ENCODE measurements at places on chromosomes 6 and 20.

GRCh38 chr20:21234324-21234723 lies 68.8 kb upstream of the XRN2 start:
- DNase-seq, result no peak

- no peak for DNase-seq
Observed at GRCh38 chr20:34015401-34016335, 22.0 kb downstream of the RALY start.

- no peak for DNase-seq
Observed at GRCh38 chr6:14235653-14236356, 118.2 kb downstream of the CD83 start.

- DNase-seq, result no peak
Observed at GRCh38 chr6:16236631-16237199, 1.7 kb upstream of the GMPR start.

DNA sequence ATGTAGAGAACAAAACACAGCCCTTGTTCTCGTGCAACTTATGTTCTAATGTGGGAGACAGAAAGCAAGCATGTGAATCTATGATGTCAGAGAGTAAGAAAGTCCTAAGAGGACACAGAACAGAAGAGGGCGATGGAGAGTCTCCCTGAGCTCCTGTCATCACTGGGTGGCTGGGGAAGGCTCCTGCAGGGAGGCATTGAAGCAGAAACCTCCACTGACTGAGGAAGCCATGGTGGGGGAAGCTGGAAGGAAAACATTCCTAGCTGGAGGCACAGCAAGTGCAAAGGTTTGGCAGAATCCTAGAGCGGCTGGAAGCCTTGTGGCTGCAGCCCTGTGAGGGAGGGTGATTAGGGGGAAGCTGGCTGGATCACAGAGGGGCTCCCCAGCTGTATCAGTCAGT lies 248.0 kb downstream of the CDH26 start:
- DNase-seq, result peak; percentile 18

DNA sequence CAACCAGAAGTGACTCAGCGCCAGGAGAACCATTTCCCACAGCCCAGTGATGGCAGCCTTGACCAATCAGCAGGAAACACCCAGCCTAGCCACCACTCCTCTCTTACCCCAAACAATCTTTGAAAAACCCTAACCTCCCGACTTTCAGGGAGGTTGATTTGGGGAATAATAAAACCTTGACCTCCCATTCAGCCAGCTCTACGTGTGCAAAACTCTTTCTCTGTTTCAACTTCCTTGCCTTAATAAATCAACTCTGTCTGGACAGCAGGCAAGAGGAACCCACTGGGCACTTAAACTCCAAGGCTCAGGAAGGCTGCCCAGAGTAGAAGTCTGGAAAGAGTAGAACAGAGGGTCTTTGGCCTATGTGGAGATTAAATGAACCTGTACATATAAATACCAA lies 35.0 kb downstream of the SERPINB1 start:
- DNase-seq, result no peak

GRCh38 chr20:16607364-16608276 lies 34.4 kb upstream of the KIF16B start:
- no peak for DNase-seq

GRCh38 chr20:25000268-25000801 lies 7.8 kb upstream of the APMAP start:
- DNase-seq, result peak; percentile 35

GRCh38 chr20:62117658-62118057 lies 4.6 kb upstream of the LSM14B start:
- DNase-seq, result no peak

GRCh38 chr6:156933201-156934068 lies 156.3 kb downstream of the ARID1B start:
- no peak for DNase-seq

DNA sequence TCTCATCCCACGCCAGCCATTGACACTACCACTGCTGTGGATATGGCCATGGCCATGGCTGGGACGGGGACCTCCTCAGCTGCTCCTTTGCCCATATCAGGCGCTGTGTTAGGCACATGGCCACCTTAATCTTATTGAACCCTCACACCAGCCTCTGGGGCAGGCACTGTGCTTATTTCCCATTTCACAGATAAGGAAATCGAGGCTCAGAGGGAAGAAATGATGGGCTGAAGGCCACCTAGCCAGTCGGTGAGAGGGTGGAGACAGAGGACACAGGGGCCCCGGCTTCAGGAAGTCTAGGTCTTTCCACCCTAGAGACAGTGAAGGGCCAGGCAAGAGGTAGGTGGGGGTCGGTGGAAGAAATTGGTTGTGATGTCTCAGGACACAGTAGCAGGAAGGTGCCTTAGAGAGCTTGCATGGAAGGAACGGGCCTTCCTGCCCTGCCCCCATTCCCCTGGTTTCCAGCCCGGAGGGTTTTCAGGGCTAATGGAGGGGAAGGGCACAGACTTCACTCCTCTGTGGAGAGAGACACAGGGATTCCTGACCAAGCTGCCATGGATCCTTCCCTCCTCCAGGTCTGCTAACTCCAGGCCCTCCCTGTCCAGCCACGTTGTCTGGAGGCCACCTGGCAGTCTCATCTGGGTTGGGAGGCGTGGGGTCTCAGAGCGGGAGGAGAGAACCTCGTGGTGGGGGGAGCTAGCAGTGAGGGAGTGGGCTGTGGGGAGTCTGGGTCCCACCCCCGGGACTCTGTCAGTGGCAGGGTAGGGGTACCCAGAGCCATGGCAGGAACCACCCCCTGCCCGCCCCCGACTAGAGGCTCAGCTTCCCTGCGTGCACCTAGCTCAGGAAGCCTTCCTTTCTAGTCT lies 120.4 kb downstream of the VEGFA start:
- DNase-seq, result no peak

- DNase-seq, result no peak
Observed at GRCh38 chr6:143807103-143807772, 35.9 kb upstream of the LTV1 start.

GRCh38 chr6:108260126-108260808 lies 573 bp downstream of the SNX3 start:
- peak; percentile 27 for DNase-seq

DNA sequence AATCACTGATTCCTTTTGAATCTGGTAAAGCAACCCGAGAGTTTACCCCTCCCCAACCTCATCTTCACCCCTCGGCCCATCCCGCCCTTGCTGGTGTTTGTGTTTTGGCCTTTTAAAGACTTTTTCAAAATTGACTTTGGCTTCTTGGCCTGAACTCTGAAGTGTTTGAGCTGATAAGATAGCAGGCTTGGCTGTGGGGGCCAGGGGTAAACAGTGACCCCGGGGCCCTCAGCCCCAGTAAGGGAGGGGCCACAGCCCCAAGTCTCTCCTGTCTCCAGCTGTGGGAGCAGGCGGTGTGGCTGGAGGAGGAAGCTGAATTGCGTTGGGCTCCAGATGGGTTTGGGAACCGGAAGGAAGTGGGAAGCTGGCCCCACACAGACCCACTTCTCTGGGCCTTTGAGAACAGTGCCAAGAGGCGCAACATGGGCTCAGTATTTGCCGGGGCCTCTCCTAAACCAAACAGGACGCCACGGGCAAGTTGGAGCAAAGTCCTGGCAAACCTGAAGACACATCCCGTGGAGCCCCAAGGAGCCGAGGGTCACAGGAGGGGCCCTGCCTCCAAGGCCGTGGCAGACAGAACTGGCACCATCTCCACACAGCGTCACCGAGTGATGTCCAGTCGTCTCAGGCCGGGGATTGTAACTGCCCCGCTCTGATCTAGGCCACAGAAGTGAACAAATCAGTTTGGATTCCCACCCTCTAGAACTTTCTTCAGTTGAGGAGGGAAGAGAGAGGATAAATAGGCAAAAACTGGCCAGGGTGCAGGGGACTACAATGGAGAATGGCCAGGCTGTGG lies 54.3 kb upstream of the PTPN1 start:
- DNase-seq, result no peak

GRCh38 chr6:104987218-104987617 lies 30.3 kb downstream of the LIN28B start:
- DNase-seq, result no peak

DNA sequence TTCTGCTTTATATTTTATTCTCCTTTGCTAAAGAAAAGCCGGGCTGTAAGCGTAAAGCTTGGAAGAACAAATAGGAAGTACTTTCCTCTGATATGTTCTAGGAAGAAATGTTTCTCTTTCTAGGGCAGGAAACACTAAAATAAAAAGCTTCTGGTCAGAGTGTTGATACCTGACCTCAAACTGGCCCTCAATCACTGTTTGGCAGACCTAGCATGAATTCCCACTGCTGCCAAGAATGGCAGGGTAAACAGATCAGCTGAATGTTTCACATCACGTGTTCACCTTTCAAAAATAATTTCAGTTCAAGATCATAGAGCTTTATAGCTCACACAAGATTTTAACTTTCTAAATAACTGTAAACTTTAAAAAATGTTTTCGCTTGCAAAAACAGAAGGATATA lies 2.9 kb downstream of the MPC1 start:
- no peak for DNase-seq

DNA sequence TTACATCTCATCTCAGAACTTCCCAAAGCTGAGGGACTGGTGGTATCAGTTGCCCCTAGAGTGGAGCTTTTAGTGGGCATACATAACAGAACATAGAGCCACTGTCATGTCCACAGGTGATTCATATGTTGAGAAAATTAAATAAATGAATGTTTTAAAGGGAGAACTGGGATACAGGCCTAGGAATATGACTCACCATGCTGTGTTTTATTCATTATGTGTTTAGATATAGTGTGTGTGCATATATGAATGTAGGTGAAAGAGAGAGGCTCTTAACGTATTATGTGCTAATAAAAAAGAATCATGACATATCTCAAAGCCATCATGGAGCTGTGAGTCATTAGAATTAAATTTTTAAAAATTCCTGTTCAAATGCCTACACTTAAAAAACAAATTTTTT lies 332.2 kb upstream of the RSPO3 start:
- no peak for DNase-seq

GRCh38 chr6:163655217-163656121 lies 241.0 kb downstream of the QKI start:
- DNase-seq, result no peak

DNA sequence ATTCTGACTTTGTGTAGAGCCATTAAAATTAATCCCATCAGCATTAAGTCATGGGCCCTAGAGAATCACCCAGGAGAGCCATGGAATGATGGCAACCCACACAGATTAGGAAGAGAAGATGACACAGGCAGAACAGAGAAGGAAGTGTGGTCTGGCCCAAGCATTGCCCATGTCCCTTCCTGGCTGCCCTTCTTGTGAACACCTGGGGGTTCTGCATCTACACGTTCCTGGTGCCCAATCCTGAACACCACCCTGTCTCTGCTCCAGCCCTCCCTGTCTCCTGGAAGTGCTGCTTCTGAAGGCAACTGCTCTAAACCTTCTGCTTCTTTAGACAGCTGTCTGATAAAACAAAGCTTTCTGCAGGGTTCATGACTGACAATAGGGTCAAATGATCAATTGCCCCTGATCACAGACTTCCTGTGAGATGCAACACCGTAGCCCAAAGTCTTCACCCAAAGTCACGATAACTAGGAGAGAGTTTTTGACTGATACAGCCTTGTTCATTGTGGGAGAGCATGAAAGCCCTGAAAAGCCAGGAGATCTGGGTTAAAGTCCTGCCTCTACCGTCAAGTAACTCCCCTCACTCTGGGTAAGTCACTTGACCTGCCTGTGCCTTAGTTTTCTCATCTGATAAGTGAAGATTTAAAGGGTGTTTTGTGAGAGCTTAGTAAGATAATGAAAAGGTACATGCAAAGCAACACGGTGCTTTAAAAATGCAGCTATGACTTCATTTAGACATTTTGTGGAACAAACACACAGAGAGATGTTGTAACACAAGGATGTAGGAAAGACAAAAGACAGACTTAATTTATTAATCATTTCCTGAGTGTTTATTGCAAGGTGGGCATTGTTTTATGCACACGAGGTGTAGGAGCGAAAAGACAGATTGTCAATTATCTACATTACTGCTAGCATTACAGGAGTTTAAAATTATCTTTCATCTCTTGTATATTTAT lies 291.2 kb upstream of the STXBP5 start:
- no peak for DNase-seq

- no peak for DNase-seq
Observed at GRCh38 chr6:112956696-112957535, 609.8 kb downstream of the RFPL4B start.
